ENCODE measurements at places on chromosomes 13 and 19.

DNA sequence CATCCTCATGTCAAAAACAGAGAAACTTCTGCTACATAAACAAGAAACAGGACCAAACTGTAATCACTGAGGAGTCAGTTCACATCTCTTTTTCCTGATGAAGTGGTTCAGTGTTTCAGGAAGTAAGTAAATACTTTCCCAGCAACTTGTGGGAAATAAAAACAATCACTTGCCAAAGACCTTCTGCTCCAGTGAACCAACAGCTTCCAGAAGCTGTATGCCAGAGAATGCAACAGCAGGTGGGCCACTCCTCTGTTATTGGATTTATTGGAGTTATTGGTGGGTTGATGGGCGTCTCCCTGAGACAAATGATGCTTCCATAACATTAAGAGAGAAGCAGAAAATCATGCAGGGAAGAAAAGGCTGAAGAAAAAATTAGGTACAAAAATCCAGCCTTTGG, 9.9 kb downstream of the SLC6A16 start:
- DNase-seq: no peak

- no peak for DNase-seq
Observed at GRCh38 chr13:75195495-75196146, 286.3 kb downstream of the TBC1D4 start.

- no peak for DNase-seq
Observed at GRCh38 chr13:67736646-67737420, 506.7 kb upstream of the PCDH9 start.

GRCh38 chr13:31930490-31930889, 101.1 kb upstream of the FRY start:
- DNase-seq: no peak

DNA sequence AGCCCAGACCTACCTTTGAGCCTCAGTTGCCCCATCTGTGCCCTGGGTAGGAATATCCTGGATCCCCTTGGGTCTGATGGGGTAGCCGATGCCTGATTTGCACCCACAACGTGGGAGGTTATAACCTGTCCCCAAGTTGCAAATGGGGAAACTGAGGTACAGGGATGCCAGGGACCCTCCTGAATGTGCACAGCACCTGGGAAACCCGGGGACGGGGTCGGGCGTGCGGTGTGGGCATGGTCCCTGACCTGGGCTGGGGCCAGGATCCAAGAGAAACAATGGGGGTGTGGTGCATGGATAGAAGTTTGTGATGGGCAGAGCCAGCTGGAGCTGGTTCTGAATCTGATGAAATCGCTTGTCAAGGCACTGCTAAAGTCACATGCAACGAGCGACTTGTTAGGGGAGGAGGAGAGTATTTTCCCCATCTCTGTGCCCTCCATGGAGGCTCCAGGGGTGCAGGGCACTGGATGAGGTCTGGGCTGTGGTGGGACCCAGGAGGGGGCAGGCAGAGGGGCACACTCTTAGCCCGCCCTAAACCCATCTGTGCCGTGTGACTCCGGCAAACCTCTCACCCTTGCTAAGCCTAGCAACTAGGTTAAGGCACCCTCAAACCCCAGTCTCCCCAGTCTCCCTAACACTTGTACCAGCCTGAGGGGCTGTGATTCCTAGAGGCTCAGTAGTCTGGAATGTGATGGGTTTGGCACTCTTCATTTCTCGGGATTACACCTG, 749 bp downstream of the GDF15 start:
- DNase-seq: no peak

DNA sequence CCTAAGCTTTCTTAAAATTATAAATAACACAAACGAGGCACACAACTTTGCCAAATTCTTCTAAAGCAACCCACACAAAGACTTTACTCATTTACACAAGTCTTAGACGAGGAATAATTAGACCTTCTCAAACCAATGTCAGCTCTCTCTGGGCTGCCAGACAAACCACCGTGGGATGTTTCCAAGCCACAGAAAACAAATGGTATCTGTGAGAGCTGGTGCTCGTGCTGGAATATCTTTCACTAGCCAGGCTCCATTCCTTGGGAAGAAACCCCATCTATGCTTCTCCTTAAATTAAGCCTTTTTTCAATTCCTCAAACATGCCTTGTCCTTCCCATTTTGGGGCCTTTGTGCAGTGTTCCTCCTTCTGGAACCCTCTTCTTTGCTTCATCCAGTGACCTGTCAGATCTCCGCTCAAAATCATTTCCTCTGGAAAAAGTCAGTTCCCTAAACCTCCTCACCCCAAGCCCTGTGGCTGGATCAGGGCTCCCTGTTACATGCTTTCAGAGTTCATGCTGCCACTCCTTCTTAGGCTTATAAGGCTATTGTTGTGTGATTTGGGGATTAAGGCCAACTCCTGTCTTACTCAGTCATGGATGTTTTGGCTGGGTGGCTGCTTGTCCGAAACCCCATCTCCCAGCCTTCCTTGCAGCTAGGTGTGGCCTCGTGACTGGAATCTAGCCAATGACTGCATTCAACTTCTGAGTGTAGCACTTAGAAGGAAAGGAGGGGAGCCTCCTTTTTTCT, 64.2 kb upstream of the GTF2F2 start:
- no peak for DNase-seq

Measured in CD4-positive, CD25-positive, alpha-beta regulatory T cell (primary cell).